ENCODE measurements at places on chromosomes 12 and 14.

DNA sequence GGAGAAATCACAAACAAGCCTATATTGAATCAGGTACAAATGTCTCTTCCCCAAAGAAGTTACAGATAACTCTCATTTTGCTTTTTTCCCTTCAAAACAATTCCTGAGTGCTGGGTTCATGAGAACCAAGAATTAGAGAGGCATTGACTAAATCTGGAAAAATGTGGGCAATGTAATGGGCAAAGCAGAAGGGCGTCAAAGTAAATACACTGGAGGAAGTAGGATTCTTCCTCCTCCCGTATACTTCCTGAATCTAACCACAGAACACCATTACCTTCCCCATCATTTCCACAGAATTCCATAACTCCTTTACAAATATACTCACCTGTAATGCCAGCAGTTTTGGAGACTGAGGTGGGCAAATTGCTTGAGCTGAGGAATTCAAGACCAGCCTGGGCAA, 3.0 kb upstream of the RBMS2 start:
- DNase-seq: no peak

GRCh38 chr12:42933461-42934081, 344.0 kb upstream of the PRICKLE1 start:
- no peak for DNase-seq

DNA sequence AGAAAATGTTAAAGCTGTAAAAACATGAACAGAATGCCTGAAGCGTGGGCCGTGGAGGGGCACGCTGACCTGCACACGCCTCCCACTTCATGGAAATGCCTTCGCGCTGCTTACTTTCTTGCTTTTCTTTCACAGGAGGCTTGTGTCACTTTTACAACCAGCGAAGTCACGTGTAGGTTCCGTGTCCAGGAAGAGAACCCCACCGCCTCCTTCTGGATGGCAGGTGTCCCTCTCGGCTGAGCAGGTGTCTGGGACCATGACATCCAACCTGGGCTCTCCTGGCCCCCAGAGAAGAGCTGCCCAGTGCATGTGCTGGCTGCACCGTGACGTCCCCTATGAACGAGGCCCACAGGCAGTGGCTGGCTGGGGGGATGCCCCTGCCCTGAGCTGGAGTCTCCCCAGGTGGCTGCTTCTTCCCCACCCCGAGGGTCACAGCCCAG, 345.0 kb upstream of the SFSWAP start:
- no peak for DNase-seq

GRCh38 chr12:117023998-117024960, 74.9 kb downstream of the TESC start:
- no peak for DNase-seq

- no peak for DNase-seq
These were observed 170.6 kb upstream of the GARIN6 start for GRCh38 chr12:99476956-99477355.

All from iPS-NIHi11 (cell line).